ENCODE measurements at places on chromosomes 2 and 18.

- no peak for DNase-seq
Measured at GRCh38 chr2:241358470-241358869, 2.4 kb downstream of the FARP2 start.

- no peak for DNase-seq
Measured at GRCh38 chr2:42053482-42053790, 5.6 kb downstream of the PKDCC start.

- no peak for DNase-seq
Measured at GRCh38 chr2:127130421-127130820, 23.5 kb upstream of the BIN1 start.

GRCh38 chr2:206004004-206004693 is 81.8 kb downstream of the INO80D start:
- DNase-seq: no peak

DNA sequence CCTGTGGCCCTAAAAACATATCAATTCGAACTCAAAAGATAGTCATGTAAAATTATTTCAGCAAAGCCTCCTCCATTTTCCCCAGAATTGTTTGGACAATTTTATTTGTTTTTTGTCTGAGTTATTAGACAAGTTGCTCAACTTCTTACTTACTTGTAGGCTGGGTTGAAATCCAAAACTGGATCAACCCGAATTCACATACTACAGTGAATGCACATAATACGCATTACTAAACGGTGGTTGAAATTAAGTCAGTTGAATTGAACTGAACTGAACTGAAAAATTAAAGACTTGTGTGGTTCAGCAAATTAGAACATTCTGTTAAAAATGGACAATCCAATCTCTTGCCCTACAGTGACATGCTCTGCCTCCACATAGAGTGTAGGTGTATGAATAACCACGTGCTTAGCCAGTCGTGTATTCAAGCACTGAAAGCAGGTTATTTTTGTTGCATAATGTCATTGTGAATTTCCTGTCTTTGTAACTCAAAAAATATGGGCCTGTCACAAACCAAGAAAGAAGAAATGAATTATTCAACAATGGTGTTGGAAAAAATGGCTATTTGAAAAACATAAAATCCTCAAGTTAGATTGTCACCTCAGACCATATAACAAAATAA is 441.0 kb downstream of the TXNL1 start:
- no peak for DNase-seq

Data from stimulated activated CD8-positive, alpha-beta memory T cell treated with anti-CD3 and anti-CD28 coated beads, Interleukin-4, amount 100 ng/mL, for 4 hours (primary cell).